ENCODE measurements at places on chromosomes 4 and X.

GRCh38 chrX:22078117-22078516, 46.0 kb downstream of the PHEX start:
- no peak for DNase-seq

- no peak for DNase-seq
Measured at GRCh38 chrX:42803320-42803719, 25.4 kb upstream of the PPP1R2C start.

DNA sequence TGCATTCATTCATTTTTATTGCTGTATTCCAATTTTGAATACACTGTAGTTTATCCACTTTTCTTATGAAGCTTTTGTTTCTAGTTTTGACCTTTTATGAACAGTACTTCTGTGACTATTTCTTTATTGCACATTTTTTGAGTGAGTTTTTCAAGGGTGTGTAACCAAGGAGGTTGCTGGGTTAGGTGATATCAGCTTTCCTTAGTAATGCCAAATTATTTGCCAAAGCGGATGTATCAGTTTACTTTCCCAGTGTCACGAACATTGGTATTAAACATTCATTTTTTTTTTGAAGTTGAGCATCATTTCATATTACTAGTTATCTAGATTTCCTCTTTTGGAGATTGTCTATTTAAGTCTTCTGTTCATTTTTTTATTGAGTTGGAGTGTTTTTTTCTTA, 32.9 kb downstream of the STIM2 start:
- no peak for DNase-seq

DNA sequence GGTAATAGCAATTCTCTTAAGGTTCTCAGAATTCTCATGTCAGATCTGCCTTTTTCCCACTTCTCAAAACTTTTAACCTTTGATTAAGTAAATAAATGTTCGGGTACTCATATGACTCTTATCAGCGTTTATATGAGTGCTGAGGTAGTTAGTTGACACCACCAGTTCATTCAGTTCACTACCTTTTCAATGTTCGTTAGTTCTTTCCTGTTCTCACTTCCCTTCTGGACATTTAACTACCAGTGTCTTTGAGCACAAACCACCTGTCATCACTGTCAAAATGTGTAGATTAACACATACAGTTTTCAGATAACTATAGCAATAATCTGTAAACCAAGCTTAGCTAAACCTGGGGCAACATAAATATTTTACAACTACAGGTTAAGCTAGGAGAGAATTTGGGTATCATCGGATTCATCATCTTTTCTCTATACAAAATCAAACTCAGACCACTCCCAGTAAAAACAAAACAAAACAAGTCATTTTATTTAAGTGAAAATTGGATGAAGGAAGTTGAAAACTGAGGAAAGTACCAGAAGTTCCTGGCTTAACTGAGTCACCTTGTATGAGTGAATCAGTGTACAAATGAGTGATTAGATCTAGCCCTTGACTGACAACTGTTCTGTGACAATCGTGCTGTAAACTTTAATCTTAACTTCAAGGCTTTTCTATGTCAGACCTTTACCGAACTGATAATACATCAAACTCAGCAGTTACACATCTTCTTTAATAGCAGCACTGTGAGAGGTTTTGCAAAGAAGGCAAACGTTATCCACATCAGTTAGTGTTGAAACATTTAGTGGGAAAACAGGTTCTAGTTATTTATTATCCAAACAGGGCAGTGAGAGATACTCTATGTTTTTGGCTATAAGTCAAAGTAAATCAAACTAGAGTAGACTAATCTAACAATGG, 41.9 kb downstream of the ARHGEF38 start:
- no peak for DNase-seq

GRCh38 chr4:58214376-58214775, 1104.2 kb upstream of the IGFBP7 start:
- DNase-seq: no peak

DNA sequence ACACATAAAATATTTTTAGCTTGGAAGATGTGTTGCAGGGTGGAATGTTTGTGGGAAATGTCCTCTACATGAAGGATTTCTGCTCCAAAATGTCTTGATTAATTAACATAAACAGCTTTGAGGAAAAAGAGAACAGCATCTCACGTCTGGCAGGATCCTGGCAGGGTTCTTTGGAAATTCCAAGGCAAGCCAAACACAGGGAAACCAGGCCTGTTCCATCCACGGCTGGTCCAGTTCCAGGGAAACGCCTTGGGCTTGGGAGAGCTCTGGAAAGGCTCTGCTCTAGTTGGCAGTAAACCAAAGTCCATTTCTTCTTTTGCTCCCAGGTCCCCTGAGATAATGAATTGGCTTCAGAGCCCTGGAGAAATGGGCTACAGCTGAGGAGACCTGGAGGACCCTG, 42.4 kb upstream of the GAB1 start:
- DNase-seq: no peak

DNA sequence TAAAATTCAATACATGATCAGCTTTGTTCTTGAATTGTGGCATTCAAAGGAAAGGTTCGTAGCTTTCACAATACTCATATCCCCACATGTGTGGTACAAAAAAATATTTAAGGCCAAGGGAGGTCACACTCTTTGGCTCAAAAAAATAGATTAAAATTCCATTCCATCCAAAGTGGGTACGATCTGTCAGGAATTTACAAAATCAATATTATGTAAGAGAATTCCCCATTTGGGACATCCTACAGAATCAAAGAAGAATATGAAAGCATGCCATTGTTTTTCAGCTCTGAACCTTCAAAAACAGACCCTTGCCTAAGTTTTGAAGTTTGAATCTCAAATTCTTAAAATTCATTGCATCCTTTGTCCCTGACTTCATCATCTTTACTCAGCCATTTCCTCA, 85.8 kb downstream of the MID1 start:
- no peak for DNase-seq

GRCh38 chrX:129777218-129778030, 2.3 kb upstream of the SASH3 start:
- DNase-seq: no peak

- no peak for DNase-seq
Measured at GRCh38 chr4:153296040-153296823, 48.3 kb upstream of the MND1 start.

GRCh38 chr4:98482503-98482846, 175.9 kb downstream of the TSPAN5 start:
- no peak for DNase-seq

DNA sequence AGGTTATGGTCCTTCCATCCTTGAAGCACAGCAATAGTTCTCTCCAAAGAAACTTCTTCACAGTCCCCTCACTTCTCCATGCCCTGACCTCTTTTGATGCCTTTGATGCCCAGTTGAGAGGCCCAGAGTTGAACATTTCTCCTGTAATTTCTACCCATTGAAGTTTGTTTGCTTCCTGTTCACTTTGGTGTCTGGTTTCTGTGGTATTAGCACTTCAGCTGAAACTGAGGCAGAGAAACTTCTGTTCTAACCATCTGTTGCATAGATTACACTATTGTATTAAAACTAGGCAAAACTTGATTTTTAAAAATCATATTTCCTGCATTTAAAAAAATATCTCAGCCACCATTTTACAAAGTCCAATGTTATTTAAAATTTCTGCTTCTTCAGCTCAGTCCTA, 89.8 kb upstream of the ADGRG2 start:
- DNase-seq: no peak

DNA sequence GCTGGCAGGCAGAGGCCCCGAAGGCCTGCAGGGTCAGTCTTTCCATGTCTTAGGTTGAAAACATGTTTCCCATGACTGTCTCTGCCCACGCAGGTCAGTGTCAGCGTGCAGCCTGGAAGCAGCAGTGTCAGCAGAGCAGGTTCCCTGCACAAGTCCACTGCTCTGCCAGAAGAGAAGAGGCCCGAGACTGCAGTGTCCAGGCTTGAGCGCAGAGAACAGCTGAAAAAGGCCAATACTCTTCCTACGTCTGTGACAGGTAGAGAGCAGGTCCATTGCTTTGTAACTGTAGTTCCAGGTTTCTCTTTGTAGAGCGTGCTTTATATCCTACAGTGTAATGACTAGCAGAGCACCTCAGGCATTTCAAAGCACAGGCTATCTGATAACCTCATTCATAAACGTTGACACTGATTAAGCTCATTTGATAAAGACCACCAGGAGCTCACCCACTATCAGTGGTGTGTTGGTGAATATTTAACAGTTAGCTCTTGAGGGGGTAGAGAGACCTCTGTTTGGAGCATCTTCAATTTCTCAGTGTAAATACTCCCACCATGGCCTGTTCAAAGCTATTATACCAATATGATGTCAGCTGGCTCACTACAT, 63.2 kb downstream of the AASDH start:
- DNase-seq: no peak

DNA sequence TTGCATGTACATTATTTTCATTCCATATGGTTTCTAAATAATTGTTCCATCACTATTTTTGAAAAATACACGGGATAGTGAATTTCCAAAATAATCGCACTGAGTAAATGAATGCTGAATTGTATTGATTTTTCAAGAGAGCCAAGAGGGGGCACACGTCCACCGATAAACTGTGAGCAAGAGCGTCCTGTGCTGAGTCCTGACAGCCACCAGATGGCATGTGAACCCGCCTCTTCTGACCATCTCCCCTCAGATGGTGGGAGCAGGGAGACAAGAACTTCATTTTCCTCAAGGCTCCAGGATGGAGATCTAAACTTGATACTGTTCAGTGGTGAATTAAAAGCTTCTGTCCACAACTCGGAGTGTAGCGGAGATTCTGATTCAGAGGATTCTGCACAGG, 30.6 kb upstream of the IL9R start:
- peak; percentile 73 for DNase-seq
